ENCODE measurements at places on chromosomes 2 and 18.

- peak; percentile 80 for DNase-seq
Observed at GRCh38 chr2:217279556-217279955, 419.7 kb upstream of the TNP1 start.

DNA sequence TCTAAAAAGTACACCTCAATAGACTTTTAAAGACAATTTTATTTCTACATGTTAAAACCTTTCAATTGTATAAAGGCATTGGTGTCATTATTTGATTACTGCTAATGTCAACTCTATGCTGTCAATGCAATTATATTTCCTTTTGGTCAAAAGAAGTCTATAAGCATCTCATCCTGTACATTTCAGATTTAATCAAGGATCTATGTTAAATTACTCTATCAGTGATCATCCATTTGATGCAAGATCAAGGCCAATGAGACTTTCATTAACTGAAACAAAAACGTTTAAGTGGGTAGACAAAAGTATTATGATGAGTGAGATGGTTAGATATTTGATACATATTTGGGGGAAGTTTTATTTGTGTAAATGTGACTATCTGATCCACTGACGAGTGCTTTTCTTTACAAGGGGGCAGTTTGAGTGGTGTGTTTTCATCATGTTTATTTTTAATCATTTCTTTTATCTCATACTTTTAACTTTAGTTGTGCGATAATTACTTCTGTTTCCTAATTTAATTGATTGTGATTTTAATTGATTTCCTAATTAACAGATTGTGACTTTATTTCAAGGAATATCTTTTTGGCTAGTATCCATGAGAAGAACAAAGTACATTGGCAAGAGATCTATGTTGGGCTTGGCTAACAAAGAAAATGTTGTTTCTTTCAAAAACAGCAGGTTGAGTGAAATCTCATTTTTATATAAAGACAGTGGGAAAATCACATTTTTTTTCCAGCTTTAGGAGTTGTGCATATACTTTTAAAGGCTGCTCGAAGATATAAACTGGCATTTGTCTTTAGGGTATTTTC, 1.1 kb downstream of the ARHGAP28 start:
- no peak for DNase-seq

DNA sequence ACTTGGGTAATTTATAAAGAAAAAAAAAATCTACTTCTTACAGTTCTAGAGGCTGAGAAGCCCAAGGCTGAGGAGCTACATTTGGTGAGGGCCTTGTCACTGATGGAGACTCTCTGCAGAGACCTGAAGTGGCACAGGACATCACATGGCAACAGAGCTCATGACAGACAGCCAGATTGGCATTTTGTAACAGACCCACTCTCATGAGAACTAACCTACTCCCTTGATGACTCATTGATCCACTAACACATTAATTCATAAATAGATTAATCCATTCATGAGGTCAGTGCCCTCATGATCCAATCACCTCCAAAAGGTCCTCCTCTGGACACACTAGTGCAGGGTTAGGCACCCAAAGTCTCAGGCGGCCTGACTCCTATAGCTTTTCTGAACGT, 318.4 kb downstream of the GULP1 start:
- DNase-seq, result no peak

- no peak for DNase-seq
Observed at GRCh38 chr2:106293271-106293783, 99.2 kb upstream of the UXS1 start.

DNA sequence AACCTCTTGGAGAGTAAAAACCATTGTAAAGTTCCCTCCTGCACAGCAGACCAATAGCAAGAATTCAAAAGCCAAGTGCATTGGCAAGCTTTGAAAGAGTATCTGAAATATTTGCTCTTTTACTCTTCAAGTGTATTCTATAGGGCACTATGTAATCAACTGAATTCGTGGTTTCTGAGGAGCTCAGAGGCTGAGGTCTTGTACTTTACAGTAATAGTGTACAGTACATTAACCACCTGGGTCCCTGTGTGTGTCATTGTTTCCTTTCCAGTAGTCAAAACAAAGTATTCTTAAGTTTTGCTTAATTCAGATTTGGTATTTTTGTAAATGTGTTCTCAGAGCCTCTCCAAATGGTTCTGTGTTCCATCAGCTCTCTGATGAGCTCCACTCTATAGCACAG, 769.7 kb downstream of the LRRTM4 start:
- no peak for DNase-seq

DNA sequence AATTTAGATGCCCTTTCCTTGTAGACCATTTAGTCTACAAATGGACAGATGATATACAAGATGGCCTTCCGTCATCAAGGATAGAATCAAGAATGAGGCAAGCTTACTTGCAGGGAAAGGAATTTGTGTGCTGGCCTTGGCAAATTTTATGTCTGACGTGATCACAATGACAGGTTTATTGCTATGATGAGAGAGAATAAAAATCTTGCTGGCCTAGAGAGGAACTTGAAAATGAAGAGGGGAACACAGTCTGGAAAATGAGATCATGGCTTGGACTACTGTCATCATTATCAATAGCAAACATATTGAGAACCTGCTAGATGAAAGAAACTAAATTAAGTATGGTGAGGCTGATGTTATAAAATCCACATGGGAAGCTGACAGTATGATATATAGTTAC, 66.0 kb downstream of the CSRNP3 start:
- DNase-seq, result no peak

GRCh38 chr2:215277944-215278343, 33.9 kb upstream of the ATIC start:
- DNase-seq, result peak; percentile 71

- DNase-seq, result no peak
Observed at GRCh38 chr18:76274468-76275289, 220.4 kb downstream of the ZNF516 start.

GRCh38 chr2:238574490-238575271, 148.0 kb downstream of the ASB1 start:
- no peak for DNase-seq
